NCI-H1436 treated with DMSO at 0.1 percent for 48 hours (cell line): ENCODE measurements at places on chromosomes 16 and 17.

DNA sequence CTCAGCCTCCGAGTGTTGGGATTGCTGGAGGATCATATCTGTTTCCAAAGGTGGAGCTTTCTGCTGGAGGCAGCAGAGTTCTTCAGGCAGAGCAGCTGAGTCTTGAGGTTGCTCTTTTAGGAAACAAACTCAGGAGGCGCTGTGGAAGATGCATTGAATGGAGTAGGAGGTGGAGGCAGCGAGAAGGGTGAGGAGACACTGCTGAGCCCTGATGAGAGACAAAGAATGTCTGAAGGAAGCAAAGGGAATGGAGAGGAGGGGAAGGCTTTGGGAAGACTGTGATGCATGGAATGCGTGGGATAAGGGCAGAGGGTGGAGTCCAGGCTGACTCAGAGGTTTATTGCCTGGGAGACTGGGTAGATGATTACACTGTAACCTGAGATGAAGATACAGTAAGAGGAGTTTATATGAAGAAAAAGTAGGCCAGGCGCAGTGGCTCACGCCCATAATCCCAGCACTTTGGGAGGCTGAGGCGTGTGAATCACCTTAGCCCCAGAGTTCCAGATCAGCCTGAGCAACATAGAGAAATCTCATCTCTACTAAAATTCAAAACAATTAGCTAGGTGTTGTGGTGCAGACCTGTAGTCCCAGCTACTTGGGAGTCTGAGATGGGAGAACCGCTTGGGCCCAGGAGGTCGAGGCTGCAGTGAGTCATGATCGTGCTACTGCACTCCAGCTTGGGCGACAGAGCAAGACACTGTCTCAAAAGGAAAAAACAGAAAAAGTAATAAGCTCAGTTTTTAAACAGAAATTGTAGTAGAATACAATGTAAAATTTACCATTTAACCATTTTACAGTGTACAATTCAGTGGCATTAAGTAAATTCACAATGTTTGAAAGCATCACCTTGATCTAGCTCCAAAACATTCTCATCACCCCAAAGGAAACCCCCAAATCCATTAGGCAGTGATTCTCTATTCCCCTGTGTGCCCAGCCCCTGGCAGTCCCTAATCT lies 17.8 kb upstream of the TMEM219 start:
- peak; percentile 38 for DNase-seq

DNA sequence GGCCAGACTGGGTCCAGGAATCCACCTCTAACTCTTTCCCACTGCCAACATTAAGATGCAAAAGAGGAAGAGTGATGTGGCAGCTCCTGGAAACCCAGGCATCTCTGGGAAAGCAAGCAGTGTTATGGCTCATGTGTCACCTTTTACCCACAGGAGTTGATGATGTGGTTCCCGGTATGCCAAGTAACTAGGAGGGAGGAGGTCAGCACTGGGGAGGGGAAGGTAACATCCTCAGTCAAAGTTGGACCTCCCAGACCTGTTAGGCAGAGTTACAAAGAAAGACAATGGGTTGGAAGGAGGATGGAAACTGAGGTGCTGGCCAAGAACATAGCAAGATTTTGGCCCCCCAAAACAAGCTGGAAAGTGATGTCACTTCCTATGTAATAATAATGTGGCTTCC lies 11.4 kb downstream of the KRABD2 start:
- DNase-seq: no peak

- DNase-seq: no peak
Measured at GRCh38 chr17:66135219-66135618, 56.7 kb downstream of the CEP112 start.

- DNase-seq: no peak
Measured at GRCh38 chr17:82772026-82772425, 20.2 kb downstream of the TBCD start.

DNA sequence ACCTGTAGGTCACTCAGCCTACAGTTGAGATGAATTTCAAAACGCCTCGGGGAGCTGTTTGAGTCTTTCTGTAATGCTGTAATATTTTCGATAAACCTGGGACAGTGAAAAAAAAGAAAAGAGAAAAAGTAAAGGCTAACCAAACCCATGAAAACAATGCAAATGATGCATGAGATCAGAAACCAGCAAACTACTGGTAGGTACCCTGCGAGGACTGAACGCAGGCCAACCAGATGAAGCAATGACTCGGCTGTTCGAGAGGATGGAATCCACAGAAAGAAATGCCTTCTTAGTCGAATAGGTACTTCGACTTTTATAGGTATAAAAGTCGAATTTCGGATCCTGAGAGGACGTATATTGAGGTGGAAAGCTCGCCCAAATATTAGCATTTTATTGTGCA lies 509 bp upstream of the ATAD5 start:
- no peak for DNase-seq

DNA sequence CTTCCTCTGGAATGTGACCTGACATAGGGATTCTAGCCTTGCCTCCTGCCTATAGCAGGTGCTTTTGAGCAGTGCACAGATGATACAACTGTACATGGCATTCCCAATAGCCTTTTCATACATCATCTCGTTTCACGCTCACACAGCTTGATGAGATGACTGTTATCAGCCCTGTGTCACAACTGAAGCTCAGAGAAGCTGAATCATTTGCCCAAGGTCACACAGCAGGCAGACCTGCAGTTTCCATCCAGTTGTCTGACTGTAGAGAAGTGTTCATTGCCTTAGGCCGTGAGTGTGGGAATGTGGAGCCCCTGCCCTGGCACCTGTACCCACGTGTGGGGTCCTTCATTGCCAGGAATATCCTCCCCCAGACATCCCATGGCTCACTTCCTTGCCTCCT lies 20.1 kb downstream of the WFDC1 start:
- no peak for DNase-seq

- peak; percentile 18 for DNase-seq
Measured at GRCh38 chr16:67028696-67029253, at the start of gene CBFB. Gene CBFB, plus strand, starts transcription at chr16:67029149. Its CDS starts 259 bp downstream, at chr16:67029408.

- DNase-seq: no peak
Measured at GRCh38 chr17:44572801-44573200, 15.5 kb downstream of the FZD2 start.

- DNase-seq: no peak
Measured at GRCh38 chr17:36867716-36868341, 69.4 kb upstream of the LHX1 start.

GRCh38 chr17:50828508-50829170 lies 6.7 kb upstream of the WFIKKN2 start:
- DNase-seq: no peak

DNA sequence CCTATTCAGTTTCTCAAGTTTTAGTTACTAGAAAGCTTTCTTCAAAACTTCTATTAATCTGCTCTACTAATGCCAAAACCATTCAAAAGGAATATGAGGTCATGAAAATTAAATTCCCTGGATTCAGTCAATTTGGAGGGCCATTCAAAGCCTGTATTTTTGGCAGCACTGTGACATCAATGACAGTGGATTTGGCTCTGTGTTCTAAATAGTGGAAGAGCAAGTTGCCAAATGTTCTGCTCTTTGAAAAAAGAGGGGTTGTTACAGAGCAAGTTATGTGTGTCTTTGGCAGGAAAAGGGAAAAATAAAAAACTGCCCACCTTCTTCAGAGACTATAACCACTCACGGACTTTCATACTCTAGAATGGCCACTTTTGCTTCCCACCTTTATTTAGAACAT lies 3.2 kb upstream of the C16orf46 start:
- no peak for DNase-seq

GRCh38 chr16:23319861-23320615 lies 17.9 kb downstream of the SCNN1B start:
- no peak for DNase-seq
